Fibroblast of skin of left quadriceps (primary cell): ENCODE measurements at places on chromosomes 13 and 19.

DNA sequence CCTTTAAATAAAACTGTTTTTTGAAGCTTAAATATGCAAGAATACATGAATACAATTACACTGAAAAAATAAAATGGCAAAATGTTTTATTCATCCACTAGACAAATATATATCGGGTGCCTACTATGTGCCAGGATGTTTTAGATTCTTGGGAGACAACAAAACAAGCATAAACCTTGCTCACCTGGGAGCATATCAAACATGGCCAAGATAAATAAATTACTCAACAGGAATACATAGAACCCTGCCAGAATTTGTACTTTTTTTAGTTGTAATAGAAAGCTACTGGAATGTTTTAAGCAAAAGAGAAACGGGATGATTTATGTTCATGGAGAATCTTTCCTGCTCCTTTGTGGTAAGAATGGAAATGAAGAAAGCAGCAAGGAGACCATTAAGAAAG, 2358.5 kb upstream of the PCDH20 start:
- DNase-seq = no peak

- DNase-seq = no peak
These were observed 1531.0 kb downstream of the UQCRFS1 start for GRCh38 chr19:27681972-27682371.

DNA sequence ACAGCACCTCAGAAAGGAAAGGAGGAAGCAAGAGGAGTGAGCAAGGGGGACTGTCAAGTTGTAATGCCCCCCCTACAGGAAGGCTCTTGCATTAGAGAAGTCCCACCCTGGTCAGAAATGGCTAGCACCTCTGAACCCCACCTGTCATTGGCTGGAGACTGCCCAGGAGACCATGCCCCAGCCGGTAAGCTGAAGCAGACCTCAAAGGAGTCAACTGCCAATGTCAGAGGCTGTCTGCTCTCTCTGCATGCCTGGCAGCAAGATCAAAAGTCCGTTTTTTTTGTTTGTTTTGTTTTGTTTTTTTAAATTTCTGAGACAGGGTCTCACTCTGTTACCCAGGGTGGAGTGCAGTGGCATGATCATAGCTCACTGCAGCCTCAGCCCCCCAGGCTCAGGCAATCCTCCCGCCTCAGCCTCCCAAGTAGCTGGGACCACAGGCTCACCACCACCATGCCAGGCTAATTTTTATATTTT, 8.1 kb upstream of the BCL3 start:
- no peak for DNase-seq

GRCh38 chr13:96651598-96651997, 342.7 kb downstream of the OXGR1 start:
- DNase-seq = no peak

DNA sequence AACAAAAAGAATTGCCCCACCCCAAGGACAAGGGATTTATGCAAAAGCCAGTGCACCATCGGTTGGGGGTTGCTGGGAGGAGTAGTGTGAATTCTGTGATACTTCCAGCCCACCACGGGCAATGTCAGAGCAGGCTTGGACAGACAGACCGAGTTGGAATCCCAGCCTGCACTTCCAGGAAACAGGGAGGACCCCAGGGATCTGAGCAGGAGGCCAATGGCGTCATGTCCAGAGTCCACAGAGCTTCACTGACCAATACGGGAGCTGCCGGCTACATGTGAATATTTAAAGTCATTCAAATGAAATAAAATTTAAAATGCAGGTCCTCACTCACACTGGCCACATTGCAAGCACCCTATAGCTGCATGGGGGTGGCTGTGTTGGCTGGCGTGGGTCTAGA, 10.9 kb downstream of the ZNRF4 start:
- DNase-seq = no peak

DNA sequence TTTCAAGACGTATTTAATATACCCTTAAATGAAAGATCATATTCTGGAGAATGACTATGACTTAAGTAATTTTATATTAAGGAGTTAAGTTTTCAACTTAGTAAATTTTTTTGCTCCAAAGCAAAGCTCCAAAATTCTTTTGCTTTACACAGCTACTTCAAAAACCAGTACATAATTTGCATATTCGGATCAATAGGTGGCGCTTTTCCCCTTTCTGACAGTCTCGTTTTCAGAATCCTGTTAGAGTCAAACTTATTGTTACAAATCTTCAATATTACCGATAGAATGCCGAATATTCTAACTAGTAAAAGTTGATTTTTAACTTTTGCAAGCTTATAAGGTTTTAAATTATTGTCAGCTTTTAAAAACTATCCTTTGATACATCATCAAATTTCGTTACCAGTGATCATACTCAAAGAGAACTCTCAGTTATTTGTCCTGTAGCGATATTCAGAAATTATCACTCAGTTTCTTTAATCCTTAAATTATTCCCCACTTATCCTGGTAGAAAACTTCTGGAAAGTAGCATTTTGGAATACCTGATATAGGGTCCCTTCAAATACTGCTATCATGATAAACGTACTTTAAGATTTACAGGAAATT, 852.7 kb upstream of the KLHL1 start:
- peak; percentile 4 for DNase-seq

DNA sequence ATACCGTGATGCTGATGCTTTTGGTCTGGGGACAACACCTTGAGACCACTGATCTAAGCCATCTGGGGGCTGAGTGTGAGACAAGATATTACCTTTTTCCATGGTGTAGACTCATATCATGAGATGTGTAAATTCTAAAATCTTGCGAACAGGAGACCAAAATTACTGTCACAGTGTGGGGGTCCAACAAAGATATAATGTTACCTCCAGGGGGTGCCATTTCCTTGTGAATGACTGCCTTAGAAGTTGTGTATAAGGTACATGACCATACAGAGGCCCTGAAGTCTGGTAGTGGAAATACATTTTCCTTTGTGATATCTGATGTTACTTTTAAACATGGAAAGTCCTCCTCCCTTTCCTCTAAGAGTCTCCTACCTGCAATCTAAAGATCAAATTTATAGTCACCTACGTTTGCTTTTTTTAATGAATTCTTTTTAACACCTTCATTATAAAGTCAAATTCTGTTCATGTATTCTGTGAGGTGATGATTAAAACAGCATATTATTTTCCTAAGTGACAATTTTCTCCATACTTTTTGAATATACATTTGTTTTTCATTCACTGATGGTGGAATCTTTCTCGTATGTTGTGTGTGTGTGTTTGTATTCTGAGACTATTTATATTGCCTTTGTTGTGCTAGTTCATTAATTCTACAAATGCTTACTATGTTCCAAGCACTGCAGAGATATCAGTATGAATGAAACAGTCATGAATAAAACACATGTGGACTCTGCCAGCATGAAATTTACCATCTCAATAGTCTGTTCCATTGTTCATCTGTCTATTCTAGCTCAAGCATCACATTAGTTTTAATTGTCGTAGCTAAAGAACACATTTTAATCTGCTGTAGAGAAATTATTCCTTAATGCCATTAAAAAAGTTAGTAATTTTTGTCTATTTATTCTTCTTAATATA, 113.7 kb downstream of the RFC3 start:
- peak; percentile 43 for DNase-seq

DNA sequence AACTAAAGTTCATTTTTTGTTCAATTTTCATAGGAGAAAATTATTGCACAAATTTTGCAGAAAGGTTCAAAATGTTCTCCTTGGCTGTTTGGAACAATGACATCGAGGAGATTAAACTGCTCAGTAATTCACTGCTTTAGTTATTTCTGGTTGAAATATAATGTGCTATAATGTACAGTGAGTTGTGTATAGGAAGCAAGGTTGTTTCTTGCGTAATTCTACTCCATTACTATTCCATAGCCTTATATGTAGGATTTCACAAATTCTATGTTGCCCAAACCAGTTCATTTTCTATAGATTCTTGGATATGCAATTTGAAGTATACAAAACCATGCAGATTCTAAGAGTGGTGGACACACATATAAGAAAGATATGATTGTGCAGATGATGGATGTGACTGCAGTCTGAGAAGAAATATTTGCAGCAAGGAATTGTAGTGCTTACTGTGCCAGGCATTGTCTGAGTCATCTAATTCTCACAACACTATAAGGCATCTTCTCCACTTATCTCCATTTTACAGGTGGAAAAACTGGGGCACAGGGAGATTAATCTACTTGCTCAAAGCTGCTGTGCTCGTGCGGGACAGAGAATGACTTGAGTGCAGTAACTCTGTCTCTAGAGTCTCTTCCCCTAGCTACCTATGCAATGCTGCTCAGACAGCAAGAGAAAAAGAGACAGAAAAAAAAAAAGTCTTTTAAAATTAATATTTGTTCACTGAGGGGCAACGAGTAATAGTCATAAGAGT, 515.5 kb downstream of the MYO16 start:
- no peak for DNase-seq

DNA sequence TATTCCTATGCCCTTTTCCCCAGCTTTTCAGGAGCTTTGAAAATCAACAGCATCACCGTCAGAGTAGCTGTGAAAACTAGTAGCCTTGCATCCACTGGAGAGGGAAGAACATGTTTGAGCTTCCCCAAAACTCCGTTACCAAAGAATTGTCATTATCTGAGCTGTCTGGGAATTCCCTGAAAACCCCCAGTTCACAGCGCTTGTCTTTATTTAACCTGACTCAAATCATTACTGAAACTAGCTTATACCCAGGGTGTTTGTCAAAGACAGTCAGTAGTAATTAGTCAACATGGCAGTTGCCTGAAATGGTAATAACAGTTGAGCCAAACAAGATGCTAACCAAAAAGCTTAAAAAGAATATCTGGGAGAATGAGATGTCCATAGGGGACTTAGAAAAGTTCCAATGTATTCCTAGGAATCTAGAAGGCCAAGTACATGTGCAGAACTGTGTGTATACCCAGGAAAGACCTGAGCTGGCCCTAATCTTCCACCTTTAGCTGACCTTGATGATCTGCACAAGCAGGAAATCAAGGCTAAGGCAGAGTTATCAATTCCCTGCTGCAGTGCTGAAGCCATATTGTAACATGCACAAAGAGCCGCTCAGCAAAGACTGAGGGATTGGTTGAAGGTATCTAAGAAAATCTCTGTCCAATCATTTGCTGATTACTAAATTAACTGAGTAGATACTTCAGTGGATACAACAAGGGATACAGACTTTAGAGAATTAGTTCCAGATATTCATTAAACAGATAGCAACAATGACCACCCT, 130.8 kb downstream of the KL start:
- no peak for DNase-seq

- no peak for DNase-seq
These were observed 32.6 kb upstream of the IGFL4 start for GRCh38 chr19:46073268-46073922.

DNA sequence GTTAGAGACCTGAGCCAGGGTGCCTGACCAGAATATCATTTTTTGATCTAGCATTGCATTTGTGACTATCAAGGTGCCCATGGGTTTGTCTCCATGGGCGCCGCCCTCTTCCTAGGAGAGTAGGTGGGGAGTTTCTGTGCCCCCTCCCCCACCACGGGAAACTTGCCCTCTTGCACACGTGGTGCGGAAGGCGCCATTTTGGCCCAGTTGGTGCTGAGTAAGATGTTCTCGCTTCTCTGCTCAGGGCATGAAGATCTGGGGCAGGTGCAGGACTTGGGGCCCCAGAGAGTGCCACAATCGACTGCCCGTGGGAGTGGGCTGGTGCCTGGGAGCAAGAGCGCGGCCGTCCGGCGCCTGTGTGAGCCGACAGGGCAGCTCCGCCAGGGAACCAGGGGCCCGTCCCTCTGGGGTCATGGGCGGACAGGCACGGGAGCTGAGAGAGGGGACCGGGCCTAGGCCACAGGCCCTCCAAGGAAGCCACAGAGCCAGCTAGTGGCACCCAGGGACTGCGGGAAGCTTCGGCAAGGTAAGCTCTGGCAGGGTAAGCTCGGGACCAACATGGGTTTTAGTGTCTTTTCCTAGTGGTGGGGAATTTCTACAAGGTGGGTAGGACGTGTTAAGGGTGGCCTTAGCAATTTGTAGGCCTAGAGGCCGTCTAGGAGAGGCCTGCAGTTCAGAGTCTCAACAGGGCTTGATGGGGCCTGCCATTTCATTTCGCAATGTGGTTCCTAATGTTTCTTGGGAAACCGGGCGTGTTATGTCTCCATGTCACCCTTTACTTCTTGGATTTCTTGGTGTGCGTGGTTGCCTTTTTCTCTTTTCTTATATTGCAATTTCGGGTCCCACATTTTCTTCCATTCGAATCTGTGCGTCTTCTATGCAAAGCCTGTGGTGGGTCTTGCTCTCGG, 14.5 kb downstream of the SACS start:
- DNase-seq = no peak

DNA sequence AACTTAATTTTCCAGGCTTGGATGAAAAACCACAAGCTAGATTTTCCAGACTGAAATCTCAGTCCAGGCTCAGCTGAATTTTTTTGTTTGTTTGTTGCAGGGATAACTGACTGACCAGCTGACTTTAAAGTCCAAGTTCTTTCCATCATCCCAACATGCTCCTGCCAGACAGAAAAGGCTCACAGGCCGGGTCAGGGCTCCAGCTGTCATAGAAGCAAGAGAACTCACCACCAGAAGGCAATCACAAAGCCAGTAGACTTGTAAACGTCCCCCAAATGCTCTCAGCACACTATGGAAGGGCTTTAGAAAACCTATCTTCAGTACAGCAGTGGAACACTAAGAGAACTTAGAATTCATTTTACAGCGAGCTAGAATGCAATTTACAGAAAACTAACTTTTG, 25.5 kb downstream of the DCLK1 start:
- no peak for DNase-seq

DNA sequence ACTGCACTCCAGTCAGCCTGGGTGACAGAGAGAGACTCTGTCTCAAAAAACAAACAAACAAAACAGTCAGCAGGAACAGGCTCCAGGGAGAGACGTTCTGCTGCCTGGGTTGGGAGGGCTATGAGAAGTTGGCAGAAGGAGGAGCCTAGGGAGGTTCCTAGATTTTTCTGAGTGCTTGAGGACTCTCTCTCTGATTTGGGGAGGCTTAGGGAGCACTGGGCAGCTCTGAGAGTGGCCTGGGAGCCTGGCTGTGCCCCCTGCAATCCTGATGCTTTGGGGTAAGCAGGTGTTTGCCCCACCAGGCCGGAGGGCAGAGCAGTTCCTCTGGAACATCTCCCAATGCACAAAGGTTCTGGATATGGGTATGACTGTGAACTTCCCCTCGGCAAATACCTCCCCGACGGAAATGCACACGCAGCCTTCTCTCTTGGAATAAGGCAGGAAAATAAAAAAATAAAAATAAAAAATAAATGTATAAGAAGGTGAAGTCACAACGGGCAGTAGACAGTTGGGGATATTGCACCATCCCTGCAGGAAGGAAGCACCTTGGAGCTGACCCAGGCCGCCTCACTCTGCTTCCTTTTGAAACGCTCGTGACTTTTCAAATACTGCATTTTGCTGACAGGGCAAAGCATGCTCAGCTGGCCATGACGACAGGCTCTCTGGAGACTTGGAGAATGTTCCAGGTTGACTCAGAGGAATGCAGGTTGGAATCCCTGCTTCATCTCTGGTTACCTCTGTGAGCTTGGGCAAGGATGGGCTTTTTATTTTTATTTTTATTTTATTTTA, 26.5 kb upstream of the HOMER3 start:
- DNase-seq = no peak

- DNase-seq = no peak
These were observed 18.8 kb upstream of the CLASRP start for GRCh38 chr19:45020071-45020470.
